ENCODE measurements at places on chromosomes 6 and 20.
A peak's percentile ranks its signal among the peaks of the same experiment; 100 is the strongest.

DNA sequence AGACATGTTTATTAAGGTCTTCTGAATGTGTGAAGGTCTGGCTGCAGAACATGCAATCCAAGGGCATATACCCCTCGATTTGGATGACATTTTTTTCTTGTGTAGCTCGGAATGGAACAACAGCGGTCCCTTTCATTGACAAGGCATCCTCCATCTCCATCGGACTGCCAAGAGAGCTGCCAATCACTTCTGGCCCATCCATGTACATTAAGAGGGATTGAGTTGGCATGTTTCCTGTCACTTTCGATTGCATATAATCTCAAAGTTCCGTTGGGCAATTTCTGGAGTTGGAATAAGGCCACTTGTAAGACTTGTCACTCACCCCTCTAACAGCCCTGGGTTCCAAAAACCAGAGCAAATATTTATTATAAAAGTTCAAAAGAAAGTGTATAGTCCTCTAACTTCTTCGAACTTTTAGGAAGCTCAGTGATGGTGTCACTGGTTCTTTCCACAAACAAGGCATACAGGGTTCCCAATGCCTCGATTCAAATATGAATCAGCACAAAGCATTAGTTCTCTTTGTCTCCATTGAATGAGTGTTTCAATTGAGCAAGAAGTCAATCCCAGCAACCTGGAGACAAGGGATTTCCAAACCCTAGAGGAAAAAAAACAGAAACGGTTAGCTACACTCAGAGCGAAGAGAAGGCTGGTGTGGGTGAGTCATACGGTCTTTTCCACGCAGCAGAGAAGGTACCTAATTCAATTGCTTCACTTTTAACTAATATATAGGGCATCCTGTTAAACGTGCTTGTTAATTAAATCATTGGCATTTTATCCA lies 10.9 kb downstream of the ZNF217 start:
- peak; percentile 85 for DNase-seq

GRCh38 chr20:9838378-9839295 lies at the start of gene PAK5:
TSS of gene PAK5 (minus strand) at chr20:9839076. CDS start at chr20:9644328, 194,748 bp downstream.
- DNase-seq = peak; percentile 10

DNA sequence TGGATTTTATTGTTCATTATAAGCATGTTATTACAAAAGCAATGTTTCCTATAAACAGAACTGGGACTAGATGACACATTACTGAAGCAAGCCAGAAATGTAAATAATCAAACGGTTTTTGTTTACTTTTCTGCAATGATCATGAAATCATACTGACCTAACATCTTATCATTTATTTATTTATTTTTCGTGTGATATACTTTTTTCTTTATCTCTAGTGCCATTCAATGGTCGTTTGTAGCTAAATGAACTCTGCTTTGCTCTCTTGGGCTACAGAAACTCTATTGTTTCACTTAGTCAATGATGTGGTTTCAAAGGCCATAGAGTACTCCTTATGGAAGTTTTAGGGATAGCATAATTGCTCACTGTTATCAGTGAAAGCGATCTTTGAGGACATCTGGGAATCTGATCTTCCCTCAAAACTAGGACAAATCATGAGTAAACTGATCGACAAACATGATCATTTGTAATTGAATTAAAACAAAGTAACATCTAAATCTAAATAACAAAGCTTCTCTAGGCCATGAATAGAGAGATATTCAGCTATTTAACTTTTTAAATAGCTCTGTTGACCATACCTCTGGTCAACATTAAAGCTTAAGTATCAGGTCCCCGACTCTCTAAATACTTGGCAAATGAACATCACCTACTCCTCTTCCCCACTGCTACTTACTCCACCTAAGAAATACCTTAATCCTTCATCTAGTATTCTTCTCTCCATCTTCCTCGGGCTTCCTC lies 933.4 kb downstream of the TFAP2A start:
- DNase-seq = no peak

GRCh38 chr6:155248008-155249001 lies 15.5 kb upstream of the CLDN20 start:
- DNase-seq = no peak

DNA sequence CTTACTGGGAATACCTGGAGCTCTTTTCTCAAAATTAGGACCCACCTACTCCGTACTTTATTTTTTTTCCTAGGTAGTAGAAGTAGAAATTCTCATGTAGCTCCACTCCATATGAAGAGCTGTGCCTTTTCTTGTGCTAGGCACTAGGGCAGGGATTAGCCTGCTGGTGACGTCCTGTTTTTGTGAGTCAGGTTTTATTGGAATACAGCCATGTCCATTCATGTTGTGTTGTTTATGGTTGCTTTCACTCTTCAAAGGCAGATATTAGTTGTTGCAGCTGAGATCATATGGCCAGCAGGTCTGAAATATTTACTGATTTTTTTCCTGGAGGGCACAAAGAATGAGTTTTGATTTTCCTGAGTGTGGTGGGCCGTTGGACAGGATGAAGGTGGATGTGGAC lies 20.5 kb downstream of the XRN2 start:
- no peak for DNase-seq

GRCh38 chr6:130946076-130946475 lies 117.0 kb downstream of the EPB41L2 start:
- DNase-seq = no peak

GRCh38 chr6:148323344-148323743 lies 19.3 kb upstream of the SASH1 start:
- DNase-seq = no peak

DNA sequence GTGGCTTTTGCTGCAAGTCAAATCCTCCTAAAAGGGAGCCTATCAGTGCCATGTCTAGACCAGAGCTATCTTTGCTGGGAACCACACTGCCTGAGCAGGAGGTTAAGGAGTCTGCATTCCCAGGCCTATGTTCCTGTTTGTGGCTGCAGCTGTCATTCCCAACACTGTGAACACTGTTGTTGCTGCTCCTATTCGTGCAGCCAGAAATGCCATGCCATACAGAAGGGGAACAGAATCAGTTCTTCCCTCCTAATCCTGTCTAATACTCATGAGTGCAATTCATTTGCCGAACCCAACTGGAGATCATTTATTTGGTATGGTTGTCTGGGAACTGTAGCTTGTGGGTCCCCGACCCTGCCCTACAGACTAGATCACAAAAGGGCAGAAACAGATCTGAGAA lies 406.5 kb upstream of the GJE1 start:
- no peak for DNase-seq

- DNase-seq = no peak
Measured at GRCh38 chr6:53230775-53231467, 82.3 kb upstream of the GCM1 start.

DNA sequence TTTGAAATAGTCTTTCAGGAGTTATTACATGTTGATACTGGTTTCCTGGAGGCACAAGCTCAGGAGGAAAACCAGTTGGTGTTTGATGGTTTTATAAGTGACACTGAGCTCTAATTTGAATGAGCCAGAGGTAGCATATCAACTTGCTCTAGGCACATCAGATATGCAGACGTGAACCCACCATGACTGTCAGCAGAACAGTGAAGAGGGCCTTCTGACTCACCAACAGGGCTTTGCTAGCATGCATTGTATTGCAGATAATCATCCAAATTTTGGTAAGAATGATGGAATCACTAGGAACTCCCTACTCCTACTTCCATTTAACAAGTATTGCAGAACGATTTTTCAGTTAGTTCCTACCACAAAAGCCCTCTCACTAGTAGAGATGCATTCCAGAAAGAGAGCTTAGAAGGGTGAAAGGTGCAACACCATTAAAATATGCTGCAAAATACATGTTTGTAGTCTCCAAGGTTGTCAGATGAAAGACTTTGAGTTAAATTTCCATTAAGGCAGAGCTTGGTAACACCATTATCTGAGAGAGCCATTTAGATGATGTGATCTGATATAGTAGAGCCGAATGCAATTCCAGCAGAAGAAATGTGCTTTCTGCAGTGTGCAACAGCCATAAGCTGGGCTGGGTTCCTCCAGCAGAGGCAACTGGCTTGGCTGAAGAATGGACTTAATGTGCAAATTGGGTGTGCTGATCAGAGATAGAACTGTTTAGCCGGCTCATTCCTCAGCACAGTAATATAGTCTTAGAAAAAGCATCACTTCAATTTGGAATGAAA lies 968.7 kb upstream of the ADGRB3 start:
- no peak for DNase-seq

DNA sequence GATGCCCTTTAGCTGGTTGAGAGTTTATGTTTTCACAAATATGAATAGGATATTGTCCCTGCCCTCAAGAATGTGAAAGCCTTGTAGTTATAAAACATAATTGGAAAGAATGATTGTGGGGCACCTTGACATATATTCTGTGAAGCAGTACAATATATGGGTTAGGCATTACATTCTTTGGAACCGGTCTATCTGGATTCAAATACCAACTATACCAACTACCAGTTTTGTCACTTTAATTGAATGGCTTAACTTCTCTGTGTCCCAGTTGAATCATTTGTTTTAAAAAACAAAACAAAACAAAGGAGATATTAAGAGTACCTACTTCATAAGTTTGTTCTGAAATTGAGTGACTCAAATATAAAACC lies 146.5 kb downstream of the TBC1D32 start:
- no peak for DNase-seq

DNA sequence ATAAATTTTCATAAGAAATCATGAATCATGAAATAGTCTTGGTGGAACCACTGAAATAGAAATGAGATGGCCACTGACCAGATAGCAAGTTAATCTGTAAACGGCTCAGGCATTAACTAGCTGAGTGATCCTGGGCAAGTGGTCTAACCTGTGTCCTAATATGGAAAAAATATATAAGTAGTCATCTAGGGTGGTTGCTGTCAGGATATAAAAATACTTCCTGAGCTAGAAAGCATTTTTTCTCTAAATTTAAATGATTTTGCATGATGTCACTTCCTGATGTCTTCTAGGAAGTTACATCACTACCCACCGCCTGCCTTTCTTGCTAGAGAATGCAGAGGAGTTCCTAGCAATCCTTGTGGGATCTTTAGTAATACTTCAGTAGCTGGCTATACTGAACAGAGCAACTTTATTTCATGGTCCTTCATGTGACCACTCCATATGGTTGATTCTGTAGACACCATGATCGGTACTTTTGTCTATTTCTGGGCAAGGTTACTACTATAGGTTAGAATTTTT lies 228.1 kb upstream of the CEP162 start:
- DNase-seq = no peak

- no peak for DNase-seq
Measured at GRCh38 chr20:38144974-38145728, 19.9 kb downstream of the TGM2 start.

DNA sequence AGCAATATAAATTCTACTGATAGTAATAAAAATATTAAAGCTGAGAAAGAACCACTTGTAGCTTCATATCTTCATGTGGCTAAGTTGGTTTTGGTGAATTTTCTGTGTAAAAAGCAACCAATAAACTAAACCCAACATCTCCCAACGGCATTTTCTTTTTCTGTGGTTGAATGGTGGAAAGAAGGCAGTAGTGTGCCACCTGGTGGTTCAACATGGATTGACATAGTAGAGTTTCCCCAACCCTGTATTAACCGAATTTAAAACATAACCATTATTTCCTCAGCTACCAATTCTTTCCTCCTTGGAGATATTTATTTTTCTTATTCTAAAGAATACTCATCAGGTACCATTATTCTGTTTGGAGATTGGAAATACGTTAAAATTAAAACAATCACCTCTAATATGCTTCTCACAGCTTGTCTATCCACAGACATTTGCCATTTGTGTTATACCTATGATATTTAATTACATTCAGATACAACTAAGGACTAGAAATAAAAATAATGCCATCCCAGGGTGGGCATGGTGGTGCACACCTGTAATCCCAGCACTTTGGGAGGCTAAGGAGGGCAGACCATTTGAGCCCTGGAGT lies 117.1 kb upstream of the EEF1E1 start:
- no peak for DNase-seq

Measured in non-pigmented ciliary epithelial cell (primary cell).